Fibroblast of mammary gland (primary cell): ENCODE measurements at places on chromosomes 4 and X.
A peak's percentile ranks its signal among the peaks of the same experiment; 100 is the strongest.

- no peak for DNase-seq
These were observed 259.2 kb downstream of the CFAP299 start for GRCh38 chr4:80594701-80595100.

DNA sequence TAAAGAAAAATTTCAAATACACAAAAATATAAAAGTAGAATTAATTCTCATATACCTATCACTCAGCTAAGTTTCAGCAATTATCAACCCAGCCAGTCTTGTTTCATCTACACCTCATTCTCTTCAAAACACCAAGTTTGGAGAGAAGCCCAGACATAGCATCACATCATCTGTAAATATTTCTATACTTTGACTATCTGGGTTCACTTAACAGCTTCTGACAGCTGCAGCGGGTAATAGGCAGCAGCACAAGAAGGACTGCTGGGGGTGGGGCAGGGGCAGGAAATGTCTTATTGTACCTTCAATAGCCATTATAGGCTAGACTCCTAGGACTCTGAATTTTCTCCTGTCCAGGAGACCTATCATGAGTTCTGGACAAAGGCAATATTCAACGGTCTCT lies 54.1 kb downstream of the PHF8 start:
- no peak for DNase-seq

- no peak for DNase-seq
These were observed 25.0 kb downstream of the NKX6-1 start for GRCh38 chr4:84474107-84474506.

DNA sequence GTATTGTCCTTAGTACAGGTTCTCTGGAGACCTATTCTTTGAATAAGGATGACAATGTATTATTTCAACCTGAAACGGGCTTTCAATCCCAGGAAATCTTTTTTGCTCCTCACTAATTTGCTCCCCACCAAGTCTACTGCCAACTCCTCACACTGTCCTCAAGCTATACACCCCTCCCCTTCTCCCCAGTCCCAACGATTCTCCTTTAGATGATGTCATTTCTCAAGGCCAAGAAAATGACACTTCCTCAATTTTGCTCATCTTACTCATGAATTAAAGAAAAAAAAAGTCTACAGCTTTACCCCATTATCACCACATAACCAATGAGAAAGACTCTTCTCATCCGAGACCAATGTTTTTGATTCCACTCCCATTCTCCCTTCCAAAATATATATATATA lies 20.6 kb downstream of the AP1S2 start:
- no peak for DNase-seq

GRCh38 chr4:4384837-4385236 lies 2.1 kb upstream of the NSG1 start:
- peak; percentile 26 for DNase-seq

DNA sequence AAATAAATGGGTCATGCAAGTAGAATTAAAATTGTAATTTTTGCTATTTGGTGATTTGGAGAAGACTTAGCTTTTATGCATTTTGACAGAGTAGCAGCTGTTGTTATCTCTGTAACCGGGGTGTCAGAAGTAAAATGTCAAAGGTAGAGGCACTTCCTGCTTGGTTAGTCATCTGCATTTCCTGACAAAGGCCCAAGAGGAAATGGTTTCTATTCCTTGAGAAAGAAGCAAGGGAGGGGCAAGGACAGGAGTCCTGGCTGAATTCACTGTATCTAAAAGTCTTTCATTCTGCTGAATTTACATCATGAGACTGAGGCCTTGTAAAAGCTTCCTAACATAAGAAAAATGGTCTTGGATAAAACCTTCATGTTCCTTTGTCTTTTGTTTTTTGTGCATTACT lies 550.9 kb upstream of the BOD1L1 start:
- peak; percentile 61 for DNase-seq

DNA sequence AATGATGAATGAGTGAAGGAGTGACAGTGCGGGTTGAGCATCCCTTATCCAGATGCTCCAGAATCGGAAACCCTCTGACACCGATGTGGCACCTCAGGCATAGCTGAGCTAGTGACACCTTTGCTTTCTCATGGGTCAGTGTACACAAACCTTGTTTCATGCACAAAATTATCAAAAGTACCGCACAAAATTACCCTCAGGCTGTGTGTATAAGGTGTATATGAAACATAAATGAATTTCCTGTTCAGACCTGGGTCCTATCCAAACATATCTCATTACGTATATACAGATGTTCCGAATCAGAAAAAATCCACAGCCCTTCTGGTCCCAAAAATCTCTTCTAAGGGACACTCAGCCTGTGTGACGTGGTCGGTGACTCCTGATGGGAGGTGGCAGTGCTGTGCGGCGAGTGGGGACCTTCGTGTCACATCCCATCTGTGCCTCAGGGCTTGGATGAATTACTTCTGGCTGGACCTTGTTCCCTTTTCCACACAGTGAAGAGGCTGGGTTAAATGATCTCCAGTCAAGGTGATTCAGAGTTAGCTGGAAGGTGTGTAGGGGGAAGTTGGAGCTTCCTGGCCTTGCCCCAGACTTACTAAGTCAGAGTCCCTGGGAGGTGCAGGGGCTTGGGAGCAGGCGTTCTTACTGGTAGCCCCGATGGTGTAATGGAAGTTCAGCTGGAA lies 18.8 kb downstream of the RGS12 start:
- no peak for DNase-seq

GRCh38 chr4:8437281-8437680 lies 3.2 kb downstream of the ACOX3 start:
- DNase-seq, result no peak

DNA sequence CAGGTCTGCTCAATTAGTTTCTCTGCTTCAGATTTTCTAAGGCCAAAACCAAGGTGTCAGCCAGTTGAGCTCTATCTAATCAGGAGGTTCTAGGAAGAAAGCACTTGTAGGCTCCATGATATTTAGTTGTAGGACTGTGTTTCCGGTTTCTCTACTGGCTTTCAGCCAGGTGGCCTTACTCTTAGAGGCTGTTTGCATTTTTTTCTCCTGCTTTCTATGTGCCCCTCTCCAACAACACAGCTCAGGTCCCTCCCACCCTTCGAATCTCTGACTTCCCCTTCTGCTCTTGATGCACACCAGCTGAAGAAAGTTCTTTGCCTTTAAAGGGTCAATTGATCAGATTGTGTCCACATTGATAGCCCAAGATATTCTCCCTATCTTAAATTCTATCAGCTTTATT lies 245.2 kb downstream of the RAB28 start:
- no peak for DNase-seq

- DNase-seq, result no peak
These were observed 248.5 kb downstream of the GRIA3 start for GRCh38 chrX:123432361-123433150.

DNA sequence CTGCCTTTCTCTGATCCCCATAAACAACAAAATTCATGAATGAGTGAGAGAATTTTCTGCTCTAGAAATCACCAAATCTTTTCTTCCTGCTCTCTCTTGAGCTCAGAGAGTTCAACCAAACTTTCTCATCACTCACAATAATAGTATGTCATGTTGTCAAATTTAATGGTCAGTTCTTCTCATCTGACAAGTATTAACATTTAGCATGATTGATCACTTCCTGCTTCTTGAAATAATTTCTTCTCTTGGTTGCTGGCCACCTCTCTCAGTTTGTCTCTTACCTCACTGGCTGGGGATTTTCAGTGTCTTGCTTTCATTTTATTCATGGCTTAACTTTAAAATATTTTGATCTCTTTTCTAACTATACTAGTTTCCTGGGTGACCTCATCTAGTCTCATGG lies 25.5 kb upstream of the FGF5 start:
- peak; percentile 34 for DNase-seq

- DNase-seq, result no peak
These were observed 10.9 kb upstream of the PCDH18 start for GRCh38 chr4:137543198-137543597.

GRCh38 chrX:17613979-17614588 lies 123.2 kb upstream of the SCML1 start:
- DNase-seq, result peak; percentile 4

DNA sequence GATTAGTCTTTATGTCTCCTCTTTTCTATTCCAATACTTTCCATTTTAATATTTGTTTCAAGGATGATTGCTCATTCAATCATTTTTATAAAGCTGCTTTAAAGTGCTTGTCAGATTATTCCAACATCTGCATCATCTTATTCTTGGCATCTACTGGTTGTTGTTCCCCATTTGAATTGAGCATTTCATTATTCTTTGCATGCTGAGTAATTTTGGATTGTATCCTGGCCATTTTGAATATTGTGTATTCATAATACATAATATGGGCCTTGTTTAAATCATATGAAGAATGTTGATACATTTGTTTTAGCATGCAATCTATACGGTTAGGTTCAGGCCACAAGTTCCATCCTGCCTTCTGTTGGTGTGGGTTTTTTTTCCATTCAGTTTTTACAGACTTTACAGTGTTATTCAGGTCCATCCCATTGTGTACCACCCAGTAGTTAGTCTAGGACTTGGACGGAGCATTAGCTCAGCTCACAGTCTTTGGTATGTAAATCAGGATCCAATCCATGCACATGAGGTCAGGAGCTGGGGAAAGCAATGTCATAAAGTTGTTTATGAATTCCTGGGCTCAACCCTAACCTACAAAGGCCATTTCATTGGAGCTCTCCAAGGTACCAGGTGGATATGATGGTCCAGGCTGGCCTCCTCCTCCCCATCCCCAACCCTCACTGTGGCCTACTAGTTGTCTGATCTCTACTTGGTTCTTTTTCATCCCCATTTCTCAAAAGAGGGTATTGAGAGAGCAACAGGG lies 20.3 kb downstream of the RGN start:
- DNase-seq, result no peak

GRCh38 chr4:3329887-3330286 lies 37.1 kb downstream of the RGS12 start:
- DNase-seq, result no peak

- no peak for DNase-seq
These were observed 78.0 kb upstream of the CPEB2 start for GRCh38 chr4:14924076-14924811.

DNA sequence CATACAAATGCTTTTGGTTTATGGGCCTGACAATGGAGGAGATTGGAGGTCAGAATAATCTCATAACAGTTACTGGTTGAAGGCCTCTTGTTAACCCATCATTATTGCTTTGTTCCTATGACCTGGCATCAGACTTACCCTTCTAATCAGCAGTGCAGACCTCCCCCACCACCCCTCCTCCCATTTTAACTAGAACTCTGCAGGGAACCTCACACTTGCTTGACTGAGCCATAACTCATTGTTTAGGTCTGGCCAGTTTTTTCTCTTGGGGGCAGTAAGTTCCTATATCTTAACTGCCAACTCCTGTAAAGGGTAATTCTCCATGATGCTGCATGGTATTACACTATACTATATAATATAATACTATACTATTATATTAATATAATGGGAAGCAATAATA lies 609.3 kb downstream of the IL1RAPL1 start:
- DNase-seq, result no peak

DNA sequence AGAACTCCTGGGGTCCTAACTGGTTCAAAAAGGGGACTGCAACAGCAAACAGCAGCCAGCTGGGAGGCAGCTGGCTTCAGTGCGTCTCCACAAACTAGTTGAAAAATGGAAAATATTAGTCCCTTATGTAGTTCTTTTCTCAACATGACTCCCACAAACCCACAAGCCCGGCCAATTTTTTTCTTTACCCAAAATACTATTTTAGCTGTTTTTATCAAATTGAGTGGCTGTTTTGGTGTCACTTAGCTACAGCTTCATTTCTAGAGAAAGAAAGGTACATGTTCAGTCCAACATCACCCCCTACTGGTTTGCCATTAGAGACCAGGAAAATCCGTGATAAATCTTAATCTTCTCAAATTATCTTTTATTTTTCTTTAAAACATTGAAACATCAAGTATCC lies 97.2 kb downstream of the GUCY2F start:
- DNase-seq, result peak; percentile 37

- no peak for DNase-seq
These were observed 112.8 kb upstream of the H2AZ1 start for GRCh38 chr4:100062921-100063320.

DNA sequence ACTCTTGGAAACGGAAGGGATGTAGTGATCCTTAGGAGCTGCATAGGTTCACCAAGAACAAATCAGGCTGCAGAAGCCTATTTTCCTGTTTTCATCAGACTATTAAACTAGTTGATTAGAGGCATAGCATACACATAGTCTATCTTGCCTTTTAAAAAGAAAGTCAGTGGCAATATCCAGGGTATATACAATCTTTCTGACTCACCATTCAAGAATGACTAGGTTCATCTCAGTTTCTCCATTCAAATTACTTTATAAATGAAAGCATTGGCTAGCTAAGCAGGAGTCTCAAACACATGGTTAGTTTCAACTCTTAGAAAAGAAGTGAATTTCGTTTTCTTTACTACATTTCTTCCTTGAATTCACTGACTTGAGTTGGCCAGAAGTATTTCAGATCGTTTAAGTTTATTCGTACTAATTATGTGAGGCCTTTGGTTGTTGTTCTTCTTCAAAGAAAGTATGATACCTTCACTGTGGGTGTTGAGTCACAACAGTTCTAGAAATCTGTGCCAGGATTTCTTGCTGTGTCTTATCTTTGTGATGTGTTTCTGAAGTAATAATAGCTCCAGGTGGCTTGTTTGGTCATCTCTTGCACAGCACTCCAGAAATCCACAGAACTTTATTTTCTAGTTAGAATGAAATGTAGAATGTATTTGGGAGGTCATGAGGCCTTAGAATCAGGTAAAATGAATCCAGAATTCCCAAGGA lies 88.2 kb downstream of the AWAT2 start:
- DNase-seq, result no peak

DNA sequence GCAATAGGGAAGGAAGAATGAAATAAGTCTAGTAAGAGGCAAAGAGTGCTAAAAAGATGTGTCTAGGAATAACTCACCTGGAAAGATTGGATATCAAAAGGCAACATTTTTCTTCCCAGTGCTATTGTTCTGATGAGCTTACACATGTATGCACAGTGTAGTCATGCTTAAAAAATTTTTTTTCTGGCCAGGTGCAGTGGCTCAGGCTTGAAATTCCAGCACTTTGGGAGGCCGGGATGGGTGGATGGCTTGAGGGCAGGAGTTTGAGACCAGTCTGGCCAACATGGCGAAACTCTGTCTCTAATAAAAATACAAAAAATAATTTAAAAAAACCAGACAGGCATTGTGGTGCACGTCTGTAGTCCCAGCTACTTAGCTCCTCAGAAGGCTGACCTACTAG lies 795.8 kb upstream of the IGFBP7 start:
- DNase-seq, result no peak

DNA sequence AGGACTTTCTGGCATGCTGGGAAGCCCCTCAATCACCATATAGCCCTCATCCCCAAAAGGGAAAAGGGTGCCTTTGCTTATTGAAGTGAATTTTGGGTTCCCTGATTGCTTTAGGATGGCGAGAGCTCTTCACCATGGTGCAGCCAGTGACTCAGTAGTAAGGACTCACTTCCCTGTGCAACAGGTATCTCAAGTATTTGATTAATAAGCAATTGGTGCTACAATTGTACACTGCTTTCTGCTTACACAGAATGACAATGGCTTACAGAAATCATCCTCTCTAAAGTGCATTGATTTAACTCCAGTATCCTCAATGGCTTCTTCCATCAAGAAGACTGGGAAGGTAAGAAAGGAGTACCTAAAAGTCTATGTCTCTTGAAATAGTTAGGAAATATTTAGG lies 143.7 kb upstream of the SMIM10 start:
- no peak for DNase-seq
